ENCODE measurements at places on chromosomes 2 and 18.

GRCh38 chr2:156322051-156322685 is 10.4 kb downstream of the NR4A2 start:
- peaks cover 99% of the 10 kb centered on the region for H3K27me3 ChIP-seq
- H3K4me3 ChIP-seq, result peak overlapping the region; percentile 36

GRCh38 chr18:9866627-9867026 is 19.1 kb upstream of the TXNDC2 start:
- no peak overlapping the region for H3K4me3 ChIP-seq
- no peaks in the 10 kb centered on the region for H3K36me3 ChIP-seq
- H3K27ac ChIP-seq, result no peak overlapping the region
- no peak for DNase-seq
- peaks cover 13% of the 10 kb centered on the region for H3K4me1 ChIP-seq
- no peaks in the 10 kb centered on the region for H3K27me3 ChIP-seq

DNA sequence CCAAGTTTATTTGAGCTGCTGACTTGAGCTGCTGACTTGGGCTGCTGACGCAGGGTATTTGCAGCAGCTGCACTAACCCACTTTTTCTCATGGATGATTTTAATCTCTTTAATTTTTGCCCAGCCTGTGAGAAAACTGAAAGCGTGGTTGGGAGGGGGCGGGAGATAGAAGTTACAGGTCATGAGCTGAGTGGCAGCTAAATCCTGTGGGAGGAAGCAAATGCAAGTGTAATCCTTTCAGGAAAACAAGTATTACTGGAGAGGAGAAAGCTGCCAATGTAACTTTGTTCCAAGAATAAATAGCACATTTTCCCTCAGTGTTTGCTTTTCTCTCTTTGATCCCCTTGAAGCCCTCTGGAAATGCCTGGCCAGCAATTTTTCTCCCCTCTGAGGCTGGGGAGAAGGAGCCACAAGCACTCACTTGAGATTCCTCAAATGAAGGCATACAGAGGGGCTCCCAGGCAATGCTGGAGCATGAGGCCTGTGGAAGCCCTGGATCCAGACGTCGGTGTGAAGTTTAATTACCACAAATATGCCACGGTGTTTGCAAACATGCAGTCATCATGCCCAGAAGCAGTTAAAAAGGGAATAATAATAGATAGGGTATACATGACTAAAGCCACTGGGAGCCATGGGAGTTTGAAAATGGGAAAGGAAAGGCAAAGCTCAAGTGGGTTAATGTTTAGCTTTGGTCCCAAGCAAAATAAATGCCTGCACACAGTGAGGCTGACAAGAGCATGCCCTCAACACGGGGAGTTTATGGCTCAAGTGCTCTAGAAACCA is 10.4 kb upstream of the EVA1A start:
- DNase-seq, result no peak
- H3K36me3 ChIP-seq, result no peaks in the 10 kb centered on the region
- no peak overlapping the region for H3K4me3 ChIP-seq
- H3K4me1 ChIP-seq, result peaks cover 3% of the 10 kb centered on the region

- H3K27me3 ChIP-seq, result peaks cover 2% of the 10 kb centered on the region
- H3K36me3 ChIP-seq, result no peaks in the 10 kb centered on the region
- no peak overlapping the region for H3K27ac ChIP-seq
- H3K4me1 ChIP-seq, result no peaks in the 10 kb centered on the region
These were observed 91.5 kb downstream of the MALT1 start for GRCh38 chr18:58762781-58763171.

GRCh38 chr2:41782306-41783158 is 265.3 kb upstream of the PKDCC start:
- no peaks in the 10 kb centered on the region for H3K27me3 ChIP-seq
- H3K27ac ChIP-seq, result no peak overlapping the region
- H3K36me3 ChIP-seq, result no peaks in the 10 kb centered on the region
- no peaks in the 10 kb centered on the region for H3K4me1 ChIP-seq
- peak; percentile 42 for DNase-seq

DNA sequence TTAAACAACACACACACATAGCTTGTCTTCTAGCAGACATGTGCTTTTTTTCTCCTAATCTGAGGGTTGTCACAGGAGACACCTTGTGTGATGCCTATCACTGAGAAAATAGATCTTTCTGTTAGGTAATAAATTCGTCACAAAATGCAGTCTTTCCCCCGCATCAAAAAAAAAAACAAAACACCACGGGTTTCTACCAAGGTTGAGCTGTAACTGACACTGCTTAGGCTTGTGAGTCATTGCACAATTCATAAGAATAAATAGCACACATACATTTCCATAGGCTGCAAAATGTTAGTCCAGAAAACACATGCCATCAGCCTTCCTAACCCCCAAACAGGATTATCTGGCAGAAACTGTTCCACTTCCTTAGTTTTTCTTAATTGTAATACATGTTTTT is 6.5 kb downstream of the TMEM163 start:
- H3K4me1 ChIP-seq, result peaks cover 1% of the 10 kb centered on the region
- no peak for DNase-seq
- no peaks in the 10 kb centered on the region for H3K36me3 ChIP-seq
- H3K27ac ChIP-seq, result no peak overlapping the region
- H3K4me3 ChIP-seq, result no peak overlapping the region
- H3K27me3 ChIP-seq, result peaks cover 35% of the 10 kb centered on the region

- H3K4me1 ChIP-seq, result peaks cover 14% of the 10 kb centered on the region
- no peak overlapping the region for H3K27ac ChIP-seq
- H3K27me3 ChIP-seq, result no peaks in the 10 kb centered on the region
- H3K36me3 ChIP-seq, result no peaks in the 10 kb centered on the region
- no peak overlapping the region for H3K4me3 ChIP-seq
These were observed 39.5 kb downstream of the ARL4C start for GRCh38 chr2:234457421-234457820.

GRCh38 chr2:127415593-127416505 is 2.4 kb upstream of the PROC start:
- H3K36me3 ChIP-seq, result no peaks in the 10 kb centered on the region
- peaks cover 70% of the 10 kb centered on the region for H3K27me3 ChIP-seq
- H3K27ac ChIP-seq, result no peak overlapping the region
- peak; percentile 90 for DNase-seq

GRCh38 chr18:3967359-3968180 is 487.5 kb downstream of the DLGAP1 start:
- no peaks in the 10 kb centered on the region for H3K27me3 ChIP-seq
- peak; percentile 26 for DNase-seq
- H3K4me1 ChIP-seq, result peaks cover 50% of the 10 kb centered on the region
- no peaks in the 10 kb centered on the region for H3K36me3 ChIP-seq
- no peak overlapping the region for H3K27ac ChIP-seq

GRCh38 chr2:126750506-126750905 is 94.5 kb downstream of the GYPC start:
- no peaks in the 10 kb centered on the region for H3K27me3 ChIP-seq
- H3K4me3 ChIP-seq, result no peak overlapping the region
- H3K27ac ChIP-seq, result no peak overlapping the region
- no peaks in the 10 kb centered on the region for H3K36me3 ChIP-seq

GRCh38 chr18:44742718-44743311 is 62.1 kb downstream of the SETBP1 start:
- peaks cover 33% of the 10 kb centered on the region for H3K4me1 ChIP-seq
- H3K27me3 ChIP-seq, result no peaks in the 10 kb centered on the region
- no peak overlapping the region for H3K4me3 ChIP-seq
- peak overlapping the region; percentile 97 for H3K27ac ChIP-seq

GRCh38 chr2:86069091-86069685 is 36.5 kb downstream of the POLR1A start:
- no peak overlapping the region for H3K4me3 ChIP-seq
- peaks cover 6% of the 10 kb centered on the region for H3K36me3 ChIP-seq
- no peaks in the 10 kb centered on the region for H3K4me1 ChIP-seq
- no peak overlapping the region for H3K27ac ChIP-seq
- no peaks in the 10 kb centered on the region for H3K27me3 ChIP-seq

DNA sequence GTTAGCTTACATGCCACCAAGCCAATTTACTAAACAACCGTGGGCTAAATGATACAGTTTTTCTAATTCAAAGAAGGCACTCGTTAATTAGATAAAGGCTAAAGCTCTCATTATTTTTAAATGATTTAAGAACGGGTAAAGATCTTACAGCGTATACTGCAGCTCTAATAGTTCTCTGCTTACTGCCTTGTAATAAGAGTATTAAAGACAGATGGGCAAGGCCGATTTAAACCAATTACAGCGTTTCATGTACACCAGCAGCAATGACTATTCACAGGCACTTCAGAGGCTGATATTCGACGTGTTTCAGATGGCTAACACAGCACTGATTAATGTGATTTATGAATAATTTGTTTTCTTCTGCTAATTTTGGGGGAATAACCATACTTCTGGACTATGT is 259.3 kb downstream of the ZNF407 start:
- H3K4me3 ChIP-seq, result no peak overlapping the region
- DNase-seq, result no peak
- H3K4me1 ChIP-seq, result peaks cover 14% of the 10 kb centered on the region

- no peak overlapping the region for H3K4me3 ChIP-seq
- H3K4me1 ChIP-seq, result peaks cover 3% of the 10 kb centered on the region
- H3K27ac ChIP-seq, result no peak overlapping the region
- DNase-seq, result peak; percentile 24
These were observed 114.1 kb downstream of the BCL11A start for GRCh38 chr2:60439219-60439974.

DNA sequence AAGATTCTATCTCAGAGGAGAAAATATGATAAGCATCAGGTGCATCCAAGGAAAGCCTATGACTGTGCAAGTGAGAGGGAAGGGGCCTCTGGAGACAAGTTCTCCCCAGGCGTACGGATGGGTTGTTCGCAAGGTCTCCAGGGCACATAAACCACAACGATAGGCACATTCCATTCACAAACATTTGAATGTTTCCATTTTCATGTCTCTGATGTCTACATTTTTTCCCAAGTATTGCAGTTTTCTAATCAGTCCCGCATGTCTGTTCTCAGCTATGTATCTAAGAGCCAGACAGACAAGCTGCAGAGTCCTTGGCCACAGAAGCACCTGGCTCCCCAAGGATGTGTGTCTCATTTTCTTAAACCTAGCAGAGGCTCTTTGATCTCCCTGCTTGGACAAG is 28.0 kb downstream of the OSR1 start:
- no peak for DNase-seq
- no peaks in the 10 kb centered on the region for H3K4me1 ChIP-seq
- no peak overlapping the region for H3K27ac ChIP-seq
- H3K36me3 ChIP-seq, result no peaks in the 10 kb centered on the region

DNA sequence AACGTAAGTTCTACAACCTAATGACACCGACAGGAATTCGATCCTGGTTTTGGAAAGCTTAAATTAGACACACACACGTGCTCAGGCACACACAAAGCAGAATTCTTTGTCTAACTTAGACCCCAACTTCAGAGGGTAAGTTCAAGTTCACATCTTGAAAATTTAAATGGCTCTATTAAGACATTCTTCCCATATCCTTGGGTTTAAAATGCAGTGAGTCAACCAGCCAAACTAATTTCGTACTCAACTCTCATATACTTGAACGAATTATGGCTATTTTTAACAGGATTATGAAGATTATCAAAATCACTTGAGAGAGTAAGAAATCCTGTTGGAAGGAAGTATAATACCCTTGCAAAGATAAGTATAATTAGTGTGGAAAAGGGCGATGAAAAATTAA is 53.2 kb upstream of the ARL4C start:
- no peak overlapping the region for H3K4me3 ChIP-seq
- DNase-seq, result no peak
- H3K4me1 ChIP-seq, result peaks cover 17% of the 10 kb centered on the region
- H3K36me3 ChIP-seq, result no peaks in the 10 kb centered on the region

- H3K27me3 ChIP-seq, result no peaks in the 10 kb centered on the region
- no peak overlapping the region for H3K4me3 ChIP-seq
- no peaks in the 10 kb centered on the region for H3K36me3 ChIP-seq
- DNase-seq, result no peak
These were observed 18.2 kb downstream of the AFTPH start for GRCh38 chr2:64542071-64543007.

- no peak overlapping the region for H3K27ac ChIP-seq
- DNase-seq, result no peak
- no peaks in the 10 kb centered on the region for H3K4me1 ChIP-seq
- H3K4me3 ChIP-seq, result no peak overlapping the region
- no peaks in the 10 kb centered on the region for H3K36me3 ChIP-seq
- H3K27me3 ChIP-seq, result no peaks in the 10 kb centered on the region
These were observed 1694.1 kb upstream of the CELF4 start for GRCh38 chr18:39259736-39260135.

DNA sequence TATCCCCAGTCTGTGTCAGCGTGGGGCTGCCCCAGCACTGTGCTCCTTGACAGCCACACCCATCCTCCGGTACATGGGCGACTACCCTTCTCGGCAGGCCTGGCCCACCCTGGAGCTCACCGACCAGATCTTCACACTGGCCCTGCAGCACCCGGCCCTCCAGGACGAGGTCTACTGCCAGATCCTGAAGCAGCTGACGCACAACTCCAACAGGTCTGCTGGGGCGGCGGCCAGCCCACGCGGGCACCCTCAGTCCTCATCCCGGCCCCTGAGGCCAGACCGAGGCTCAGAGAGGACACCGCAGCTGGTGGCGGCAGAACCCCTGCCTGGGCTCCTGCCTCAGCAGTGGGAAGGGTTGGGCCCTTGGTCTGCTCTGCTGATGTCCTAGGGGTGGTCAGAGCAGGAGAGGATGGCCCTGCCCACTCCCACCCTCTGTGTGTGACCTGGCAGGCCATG is 14.4 kb upstream of the GPR17 start:
- H3K4me1 ChIP-seq, result no peaks in the 10 kb centered on the region
- no peaks in the 10 kb centered on the region for H3K36me3 ChIP-seq
- no peak for DNase-seq
- no peak overlapping the region for H3K4me3 ChIP-seq
- no peak overlapping the region for H3K27ac ChIP-seq
- H3K27me3 ChIP-seq, result no peaks in the 10 kb centered on the region

DNA sequence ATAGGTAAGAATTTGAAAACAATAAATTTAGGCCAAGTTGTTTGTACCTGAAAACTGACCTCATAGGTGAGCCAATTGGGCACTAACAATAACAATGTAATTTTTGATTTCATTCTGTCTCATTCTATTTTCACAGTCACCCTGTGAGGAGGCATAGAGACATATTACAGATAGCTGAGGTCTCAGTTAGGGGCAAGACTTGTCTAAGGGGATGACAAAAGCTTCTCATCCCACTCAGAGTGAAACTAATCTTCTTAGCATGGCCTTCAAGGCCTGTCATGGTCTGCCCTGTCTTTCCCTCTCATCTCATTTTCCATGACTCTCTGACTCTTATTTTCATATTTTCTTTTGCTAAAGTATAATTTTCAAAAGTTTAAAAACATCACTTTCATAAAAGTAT is 562.0 kb upstream of the TNP1 start:
- no peaks in the 10 kb centered on the region for H3K27me3 ChIP-seq
- no peak overlapping the region for H3K4me3 ChIP-seq
- no peaks in the 10 kb centered on the region for H3K4me1 ChIP-seq
- no peaks in the 10 kb centered on the region for H3K36me3 ChIP-seq

- no peaks in the 10 kb centered on the region for H3K4me1 ChIP-seq
- no peak overlapping the region for H3K27ac ChIP-seq
- no peaks in the 10 kb centered on the region for H3K27me3 ChIP-seq
These were observed 4.1 kb upstream of the LOXHD1 start for GRCh38 chr18:46660957-46661749.

GRCh38 chr2:175805442-175806124 is 196.5 kb downstream of the LNPK start:
- H3K4me3 ChIP-seq, result no peak overlapping the region
- no peaks in the 10 kb centered on the region for H3K36me3 ChIP-seq
- H3K27ac ChIP-seq, result no peak overlapping the region
- no peak for DNase-seq
- H3K4me1 ChIP-seq, result peaks cover 11% of the 10 kb centered on the region
- H3K27me3 ChIP-seq, result no peaks in the 10 kb centered on the region

- peaks cover 25% of the 10 kb centered on the region for H3K4me1 ChIP-seq
- H3K4me3 ChIP-seq, result no peak overlapping the region
- H3K27me3 ChIP-seq, result peaks cover 21% of the 10 kb centered on the region
These were observed 13.1 kb upstream of the TNS1 start for GRCh38 chr2:218015586-218016521.

- H3K36me3 ChIP-seq, result no peaks in the 10 kb centered on the region
- no peak overlapping the region for H3K27ac ChIP-seq
- peak; percentile 79 for DNase-seq
- H3K27me3 ChIP-seq, result no peaks in the 10 kb centered on the region
These were observed 20.4 kb upstream of the FEZ2 start for GRCh38 chr2:36618381-36618780.

All from neural progenitor cell (in vitro differentiated cells).